Astrocyte (in vitro differentiated cells and primary cell): ENCODE measurements at places on chromosomes 12 and 14. TPM values are rescaled to one million over a fixed set of nuclear protein-coding genes. Genes with fewer than 3 reads are reported as not detected.

The GPR68 gene
- total RNA-seq: 0.38 and 0.50 TPM in 2 replicates

- peaks cover 32% of the 10 kb centered on the region for H3K4me1 ChIP-seq
- DNase-seq: peak; percentile 87
- no peaks in the 10 kb centered on the region for H3K36me3 ChIP-seq
- no peak overlapping the region for H3K4me3 ChIP-seq
- H3K27me3 ChIP-seq: no peaks in the 10 kb centered on the region
- no peak overlapping the region for H3K27ac ChIP-seq
Observed at GRCh38 chr12:96886998-96887677, 19.9 kb upstream of the NEDD1 start.

- H3K27me3 ChIP-seq: no peaks in the 10 kb centered on the region
- H3K36me3 ChIP-seq: peaks cover 8% of the 10 kb centered on the region
- H3K27ac ChIP-seq: no peak overlapping the region
- H3K4me1 ChIP-seq: no peaks in the 10 kb centered on the region
Observed at GRCh38 chr12:95131589-95132340, 58.3 kb upstream of the NR2C1 start.

DNA sequence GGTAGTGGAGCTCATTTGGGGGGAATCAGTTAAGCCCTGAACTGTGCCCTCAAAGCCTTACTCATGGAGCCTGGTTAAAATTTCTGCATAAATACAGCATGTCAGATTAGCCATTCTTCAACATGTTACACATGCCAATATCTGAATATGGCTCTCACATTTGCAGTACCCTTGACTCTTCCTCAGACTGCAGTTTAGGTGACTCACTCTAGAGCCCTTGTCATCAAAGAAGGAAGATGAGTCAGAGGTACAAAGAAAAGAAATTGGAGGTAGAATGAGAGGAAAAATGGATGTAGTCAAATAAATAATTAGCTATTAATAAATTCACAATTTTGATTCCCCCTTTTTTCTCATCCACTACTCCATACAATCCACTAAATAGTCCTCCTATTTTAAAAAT lies 23.6 kb upstream of the OR4K2 start:
- no peak for DNase-seq
- no peak overlapping the region for H3K4me3 ChIP-seq
- H3K27me3 ChIP-seq: no peaks in the 10 kb centered on the region
- no peaks in the 10 kb centered on the region for H3K4me1 ChIP-seq
- H3K36me3 ChIP-seq: no peaks in the 10 kb centered on the region
- H3K27ac ChIP-seq: no peak overlapping the region

The LIN52 gene
- 5.5 and 6.2 TPM in 2 replicates for total RNA-seq
